ENCODE measurements at places on chromosomes 4 and X. TPM values are rescaled to one million over a fixed set of nuclear protein-coding genes. Genes with fewer than 3 reads are reported as not detected.

The WNK3 gene
- total RNA-seq, result not detected

The INPP4B gene
- total RNA-seq, result 14.9 TPM

The NSG1 gene
- 5.5 TPM for total RNA-seq

The XAGE1B gene
- not detected for total RNA-seq

The USP17L22 gene
- not detected for total RNA-seq
